Amygdala (tissue), 56 donors: ENCODE measurements at places on chromosomes 13 and 19.
A peak's percentile ranks its signal among the peaks of the same experiment; 100 is the strongest.

DNA sequence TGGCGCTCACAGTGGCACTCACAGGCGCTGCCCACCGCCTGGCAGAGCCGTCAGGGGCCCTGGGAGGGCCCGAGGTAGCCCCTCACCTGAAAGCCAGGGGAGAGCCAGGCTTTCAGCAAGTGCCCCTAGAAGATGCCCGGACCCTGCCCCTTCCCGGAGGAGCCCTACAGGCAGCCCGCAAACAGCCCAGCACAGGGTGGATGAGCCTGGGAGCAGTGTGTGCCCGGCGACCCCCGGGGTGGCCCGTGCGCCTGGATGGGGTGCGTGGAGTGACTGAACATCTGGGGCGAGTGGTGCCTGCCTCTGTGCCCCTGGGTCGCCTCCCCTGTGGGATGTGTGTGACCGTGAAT, 1.4 kb downstream of the CRLF1 start:
- DNase-seq = no peak

DNA sequence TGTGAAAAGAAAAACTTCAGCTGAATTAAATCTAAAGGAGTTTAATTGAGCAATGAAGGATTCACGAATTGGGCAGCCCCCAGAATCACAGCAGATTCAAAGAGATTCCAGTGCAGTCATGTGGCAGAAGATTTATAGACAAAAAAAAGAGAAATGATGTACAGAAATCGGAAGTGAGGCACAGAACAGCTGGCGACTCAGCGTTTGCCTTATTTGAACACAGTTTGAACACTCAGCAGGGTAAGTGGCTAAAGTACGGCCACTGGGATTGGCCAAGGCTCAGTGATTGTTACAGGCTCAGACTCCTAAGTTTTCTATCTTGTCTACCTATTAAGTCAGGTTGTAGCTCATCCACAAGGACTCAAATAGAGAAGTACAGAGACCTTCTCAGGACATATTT, 11.6 kb upstream of the CFAP97D2 start:
- no peak for DNase-seq

GRCh38 chr13:111864566-111864965, 202.4 kb upstream of the SOX1 start:
- DNase-seq = no peak

- DNase-seq = no peak
Measured at GRCh38 chr13:112453207-112453829, 77.2 kb downstream of the SPACA7 start.

- no peak for DNase-seq
Measured at GRCh38 chr19:58218899-58219298, 9.8 kb upstream of the ZNF544 start.

GRCh38 chr19:1383312-1384084, at the start of gene NDUFS7:
NDUFS7 (plus strand) TSS chr19:1383907; CDS start chr19:1383927, 20 bp downstream.
- DNase-seq = peak; percentile 96

- DNase-seq = no peak
Measured at GRCh38 chr19:42693760-42694350, 46.4 kb downstream of the PSG3 start.

- no peak for DNase-seq
Measured at GRCh38 chr19:13727798-13728197, 36.5 kb upstream of the MRI1 start.

DNA sequence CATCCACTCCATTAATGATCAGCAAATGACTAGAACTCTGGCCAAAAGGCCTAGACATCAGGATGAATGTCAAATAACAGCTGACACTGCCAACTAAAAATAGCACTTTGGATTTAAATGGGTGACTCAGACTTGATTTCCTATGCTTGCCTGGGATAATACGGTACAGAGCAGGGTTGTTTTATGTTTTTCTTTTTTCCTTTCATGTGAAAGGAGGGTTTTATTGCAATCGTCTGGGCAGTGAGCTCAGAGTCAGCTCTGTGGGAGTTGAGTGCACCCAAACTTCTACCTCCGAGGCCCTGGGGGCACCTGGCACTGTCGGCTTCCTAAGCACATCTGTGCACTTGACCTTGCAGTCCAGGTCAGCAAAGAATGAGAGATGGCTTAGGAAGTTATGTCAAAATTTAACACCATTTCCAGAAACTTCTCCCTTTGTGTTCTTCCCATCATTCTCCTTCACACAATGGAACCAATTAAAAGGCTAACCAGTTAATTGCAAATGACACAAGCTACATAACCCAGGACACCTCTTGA, 134.1 kb downstream of the LACC1 start:
- DNase-seq = no peak

GRCh38 chr19:5079071-5079774, 110.3 kb downstream of the KDM4B start:
- no peak for DNase-seq

DNA sequence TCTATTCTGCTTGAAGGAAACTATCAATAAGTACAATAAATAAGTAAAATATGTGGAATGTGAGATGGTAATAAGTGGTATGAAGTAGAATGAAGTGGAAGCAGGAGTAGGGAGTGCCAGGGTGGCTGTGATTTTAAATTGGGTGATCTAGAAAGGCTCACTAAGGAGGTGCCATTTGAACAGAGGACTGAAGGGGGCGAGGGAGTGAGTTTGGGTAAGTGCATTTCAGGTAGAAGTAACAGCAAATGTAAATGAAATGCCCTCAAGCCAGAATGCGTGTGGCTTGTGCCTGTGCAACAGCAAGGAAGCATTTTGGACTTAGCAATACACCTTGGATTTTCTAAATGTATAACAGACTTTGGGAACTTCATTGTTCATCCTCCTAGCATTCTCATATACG, 77.1 kb downstream of the CCNA1 start:
- DNase-seq = no peak

DNA sequence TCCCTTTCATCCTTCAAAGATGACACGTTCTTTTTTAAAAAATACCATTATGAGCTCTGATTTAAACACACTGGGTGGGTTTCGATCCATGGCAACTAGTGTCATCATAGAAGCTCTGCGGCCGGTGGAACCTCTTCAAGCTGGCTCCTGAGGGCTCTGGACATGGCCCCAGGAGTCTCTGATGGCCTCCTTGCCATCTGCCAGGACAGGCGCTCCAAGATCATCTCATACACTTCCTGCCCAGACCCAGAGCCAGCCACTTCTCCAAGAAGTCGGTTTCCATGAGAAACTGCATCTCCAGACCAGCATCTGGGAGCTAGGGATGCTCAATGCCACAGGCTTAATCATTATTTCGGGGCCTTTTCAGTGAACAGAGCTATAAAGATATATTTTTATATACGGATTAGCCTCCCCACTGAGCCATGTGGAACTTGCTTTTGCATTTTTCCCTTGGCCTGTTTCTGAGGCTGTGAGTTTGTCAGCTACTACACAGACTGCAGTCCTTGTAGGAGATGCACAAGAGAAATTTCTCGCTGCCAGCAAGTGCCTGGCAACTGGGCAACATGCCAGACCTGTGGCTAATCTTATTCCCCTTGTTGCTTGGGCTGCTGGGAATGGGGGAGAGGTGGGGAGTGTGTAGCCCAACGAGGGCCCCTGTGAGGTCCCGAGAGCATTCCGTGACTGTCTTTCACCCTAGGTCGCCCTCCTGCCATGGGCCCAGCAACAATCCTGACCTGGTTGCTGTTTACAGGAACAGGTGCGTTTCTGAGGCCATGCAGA, 15.9 kb downstream of the SUGP1 start:
- DNase-seq = peak; percentile 28

GRCh38 chr19:43741075-43741825, 13.5 kb downstream of the SMG9 start:
- DNase-seq = no peak

DNA sequence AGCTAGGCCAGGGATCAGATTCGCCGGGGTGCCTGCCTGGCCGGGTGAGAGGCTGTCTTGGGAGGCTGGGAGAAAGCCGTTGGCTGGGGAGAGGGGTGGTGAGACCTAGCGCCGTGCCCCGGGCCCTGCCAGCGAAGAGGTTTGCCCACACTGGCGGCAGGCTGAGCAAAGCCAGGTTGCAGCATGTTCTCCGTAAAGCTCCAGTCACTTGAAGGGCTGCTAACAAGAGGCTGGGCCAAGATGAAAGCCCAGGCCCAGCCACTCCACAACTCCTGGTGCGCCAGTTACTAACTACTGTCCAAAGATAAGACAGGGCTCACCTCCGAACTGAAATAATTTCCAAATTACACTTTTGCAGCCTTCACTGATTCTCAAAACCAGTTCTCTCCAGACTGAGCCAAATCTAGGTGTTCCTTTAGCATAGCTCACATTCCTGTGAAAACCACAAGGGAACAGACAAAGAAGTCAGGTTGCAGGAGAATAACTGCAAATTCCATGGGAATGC, 16.3 kb downstream of the ELAVL1 start:
- DNase-seq = no peak

- no peak for DNase-seq
Measured at GRCh38 chr19:19487950-19488874, 27.1 kb downstream of the TSSK6 start.
